ENCODE measurements at places on chromosomes 2 and 18.

DNA sequence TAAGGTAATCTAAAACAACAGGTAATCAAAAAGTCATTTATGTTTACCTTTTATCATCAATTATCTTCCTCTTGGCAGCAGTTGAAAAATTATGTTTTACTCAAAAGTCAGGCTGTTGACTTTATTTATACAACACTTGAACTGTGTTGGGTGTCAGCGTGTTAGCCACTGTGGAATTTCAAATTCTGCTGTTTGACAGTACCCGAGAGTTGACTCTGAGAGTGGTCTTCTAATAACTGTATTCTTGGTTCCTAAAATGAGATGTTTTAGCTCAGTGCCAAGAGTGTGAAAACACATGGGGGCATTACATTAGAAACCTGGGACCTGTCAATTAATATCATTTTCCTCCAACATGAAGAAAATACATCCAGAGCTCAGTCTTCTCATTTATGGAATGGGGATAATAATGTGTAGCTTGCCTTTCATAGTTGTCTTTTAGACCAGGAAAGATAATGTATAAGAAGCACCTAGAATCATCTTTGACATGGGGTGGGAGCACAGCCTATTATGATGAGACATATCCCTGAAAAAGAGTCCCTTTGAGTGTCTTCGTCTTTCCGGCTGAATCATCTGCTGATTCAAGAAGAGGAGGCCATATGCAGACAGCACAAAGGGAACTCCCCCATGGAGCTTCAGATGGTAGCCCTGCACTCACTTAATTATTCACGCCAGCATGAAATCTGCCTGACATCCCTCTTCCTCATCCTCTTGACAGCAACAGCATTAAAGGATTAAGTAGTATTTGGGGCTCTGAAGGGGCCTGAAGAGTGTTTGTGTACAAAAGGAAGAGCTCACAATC, 89.1 kb downstream of the AFF3 start:
- no peak for DNase-seq

- no peak for DNase-seq
Observed at GRCh38 chr18:49399003-49399402, 61.4 kb downstream of the DYM start.

DNA sequence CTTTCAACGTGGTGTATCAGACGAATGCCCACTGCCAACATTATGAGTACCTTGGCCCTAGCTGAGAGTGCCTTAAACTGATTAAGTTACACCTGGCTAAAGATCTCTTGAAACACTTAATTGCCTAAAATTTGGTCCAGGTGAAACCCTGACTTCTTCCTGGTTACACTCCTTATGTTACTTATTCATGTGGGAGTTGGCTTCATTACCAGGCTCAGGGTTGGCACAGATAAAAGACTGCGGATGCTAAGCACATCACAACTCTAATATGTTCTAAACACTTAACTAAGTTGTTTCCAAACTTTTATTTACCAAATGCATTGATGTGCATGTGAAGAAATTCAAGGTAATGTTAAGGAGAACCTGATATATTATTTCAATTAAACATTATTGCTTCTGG, 298.9 kb downstream of the TCF4 start:
- no peak for DNase-seq

GRCh38 chr2:187003038-187003554, 154.1 kb upstream of the ZSWIM2 start:
- DNase-seq: no peak
